ENCODE measurements at places on chromosomes 5 and 9.

- H3K4me3 ChIP-seq = no peak overlapping the region
- no peak overlapping the region for H3K27ac ChIP-seq
- H3K36me3 ChIP-seq = no peaks in the 10 kb centered on the region
- DNase-seq = no peak
These were observed 2354.8 kb upstream of the C9orf72 start for GRCh38 chr9:29928072-29928471.

DNA sequence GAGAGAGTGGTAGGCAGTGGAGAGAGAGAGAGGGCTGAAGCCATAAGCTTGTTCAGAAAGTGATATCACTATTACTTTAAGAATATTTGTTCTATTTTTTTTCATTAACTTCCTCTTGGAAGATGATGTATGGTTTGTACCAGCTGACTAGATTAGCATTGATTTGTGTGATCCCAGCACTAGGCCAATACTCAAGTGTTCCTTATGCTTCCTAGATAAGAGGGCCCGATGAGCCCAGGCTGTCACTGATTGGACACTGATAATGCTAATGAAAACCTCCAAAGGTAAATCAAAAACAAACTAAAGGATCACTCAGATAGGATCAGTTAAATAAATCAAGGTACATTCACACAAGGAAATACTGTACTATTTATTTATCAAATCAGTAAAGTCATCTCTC is 52.7 kb upstream of the OTULINL start:
- H3K36me3 ChIP-seq = no peaks in the 10 kb centered on the region
- H3K4me1 ChIP-seq = no peaks in the 10 kb centered on the region
- no peak overlapping the region for H3K27ac ChIP-seq

DNA sequence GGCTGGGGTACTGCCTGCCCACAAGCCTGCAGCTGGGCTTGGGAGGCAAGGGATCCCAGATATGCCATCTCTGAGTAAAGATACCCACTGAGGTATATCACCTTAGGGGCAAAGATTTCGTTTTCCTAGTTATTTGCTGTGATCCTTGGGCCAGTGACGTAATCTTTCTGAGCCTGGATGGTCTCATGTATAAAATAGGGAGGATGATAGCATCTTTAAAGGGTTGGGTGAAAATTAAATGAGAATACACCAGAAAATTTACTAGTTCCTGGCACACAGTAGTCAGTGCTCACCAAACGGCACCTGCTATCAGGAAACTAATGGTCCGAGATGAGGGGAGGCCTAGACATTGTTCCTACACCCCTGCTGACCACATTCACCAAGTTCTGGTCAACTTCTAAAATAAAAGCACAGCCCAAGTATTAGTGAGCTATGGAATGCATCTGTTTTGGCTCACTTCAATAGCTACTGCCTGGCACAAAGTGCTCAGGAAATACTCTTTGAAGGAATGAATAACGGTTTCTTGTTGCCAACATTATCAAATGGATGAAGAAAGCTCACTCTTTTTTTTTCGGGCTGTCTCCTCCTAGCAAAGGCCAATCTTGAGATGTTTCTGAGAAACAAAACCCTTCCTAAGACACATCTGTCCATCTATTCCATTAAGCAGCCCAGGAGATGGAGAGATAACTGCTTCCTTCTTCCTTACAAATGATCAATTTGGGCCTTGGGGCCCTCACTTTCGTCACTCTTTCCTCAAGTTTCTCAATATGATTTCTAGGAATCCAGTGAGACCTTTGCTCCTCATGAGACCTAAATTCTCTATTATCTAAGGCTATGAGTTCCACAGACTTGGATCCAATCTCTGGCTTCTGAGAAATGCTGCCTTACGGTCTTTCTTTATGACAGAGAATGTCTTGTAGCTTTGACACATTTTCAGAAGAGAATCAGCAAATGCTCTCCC is 98.2 kb downstream of the DPYSL3 start:
- no peak overlapping the region for H3K4me3 ChIP-seq
- H3K4me1 ChIP-seq = no peaks in the 10 kb centered on the region
- no peak for DNase-seq
- H3K36me3 ChIP-seq = no peaks in the 10 kb centered on the region
- H3K27me3 ChIP-seq = no peaks in the 10 kb centered on the region
- H3K27ac ChIP-seq = no peak overlapping the region

GRCh38 chr9:87816036-87816435 is 66.6 kb upstream of the SPATA31E1 start:
- no peak overlapping the region for H3K27ac ChIP-seq
- peaks cover 7% of the 10 kb centered on the region for H3K4me1 ChIP-seq
- DNase-seq = no peak

- no peak overlapping the region for H3K27ac ChIP-seq
- peaks cover 12% of the 10 kb centered on the region for H3K36me3 ChIP-seq
- H3K4me1 ChIP-seq = peaks cover 24% of the 10 kb centered on the region
- no peak overlapping the region for H3K4me3 ChIP-seq
These were observed 9.2 kb downstream of the NSD1 start for GRCh38 chr5:177142778-177143177.

DNA sequence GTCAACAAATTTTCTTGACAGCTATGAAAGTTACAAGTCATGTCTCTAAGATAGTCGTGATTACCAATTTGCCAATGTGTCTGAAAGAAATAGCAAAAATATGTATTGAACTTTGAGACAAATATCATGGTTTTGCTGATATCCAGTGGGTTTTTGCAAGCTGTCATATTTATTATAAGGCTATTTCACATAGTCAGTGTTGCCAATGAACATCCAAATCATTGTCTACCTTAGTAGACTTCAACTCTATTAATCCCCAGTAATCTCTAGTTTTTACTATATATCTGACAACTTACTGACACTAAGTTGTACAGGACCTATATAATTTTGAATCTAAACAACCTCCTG is 203.2 kb downstream of the TSSK1B start:
- H3K27ac ChIP-seq = no peak overlapping the region
- H3K27me3 ChIP-seq = no peaks in the 10 kb centered on the region
- H3K4me1 ChIP-seq = no peaks in the 10 kb centered on the region

DNA sequence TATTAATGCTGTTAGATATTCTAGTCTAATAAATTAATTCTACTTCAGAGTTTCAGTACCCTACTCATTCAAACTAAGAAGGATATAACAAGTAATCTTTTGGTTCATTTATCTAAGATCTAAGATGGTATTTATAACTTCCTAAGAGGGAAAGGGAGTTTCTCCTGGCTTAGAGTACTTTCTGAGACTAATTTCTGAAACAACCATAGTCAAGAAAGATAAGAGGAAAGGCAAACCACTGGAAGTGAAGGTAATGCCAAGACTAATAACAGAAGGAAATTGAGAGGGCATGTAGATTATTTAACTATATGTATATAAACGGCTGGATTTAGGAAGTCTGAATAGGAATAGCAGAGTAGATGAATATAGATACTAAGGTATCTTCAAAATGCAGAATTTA is 112.4 kb upstream of the ACOT12 start:
- no peak overlapping the region for H3K27ac ChIP-seq
- DNase-seq = no peak
- H3K4me3 ChIP-seq = no peak overlapping the region
- H3K36me3 ChIP-seq = no peaks in the 10 kb centered on the region
- H3K4me1 ChIP-seq = no peaks in the 10 kb centered on the region
- no peaks in the 10 kb centered on the region for H3K27me3 ChIP-seq

- no peak for DNase-seq
- H3K4me3 ChIP-seq = no peak overlapping the region
- H3K27me3 ChIP-seq = no peaks in the 10 kb centered on the region
These were observed 81.4 kb upstream of the RANBP6 start for GRCh38 chr9:6096821-6097220.

DNA sequence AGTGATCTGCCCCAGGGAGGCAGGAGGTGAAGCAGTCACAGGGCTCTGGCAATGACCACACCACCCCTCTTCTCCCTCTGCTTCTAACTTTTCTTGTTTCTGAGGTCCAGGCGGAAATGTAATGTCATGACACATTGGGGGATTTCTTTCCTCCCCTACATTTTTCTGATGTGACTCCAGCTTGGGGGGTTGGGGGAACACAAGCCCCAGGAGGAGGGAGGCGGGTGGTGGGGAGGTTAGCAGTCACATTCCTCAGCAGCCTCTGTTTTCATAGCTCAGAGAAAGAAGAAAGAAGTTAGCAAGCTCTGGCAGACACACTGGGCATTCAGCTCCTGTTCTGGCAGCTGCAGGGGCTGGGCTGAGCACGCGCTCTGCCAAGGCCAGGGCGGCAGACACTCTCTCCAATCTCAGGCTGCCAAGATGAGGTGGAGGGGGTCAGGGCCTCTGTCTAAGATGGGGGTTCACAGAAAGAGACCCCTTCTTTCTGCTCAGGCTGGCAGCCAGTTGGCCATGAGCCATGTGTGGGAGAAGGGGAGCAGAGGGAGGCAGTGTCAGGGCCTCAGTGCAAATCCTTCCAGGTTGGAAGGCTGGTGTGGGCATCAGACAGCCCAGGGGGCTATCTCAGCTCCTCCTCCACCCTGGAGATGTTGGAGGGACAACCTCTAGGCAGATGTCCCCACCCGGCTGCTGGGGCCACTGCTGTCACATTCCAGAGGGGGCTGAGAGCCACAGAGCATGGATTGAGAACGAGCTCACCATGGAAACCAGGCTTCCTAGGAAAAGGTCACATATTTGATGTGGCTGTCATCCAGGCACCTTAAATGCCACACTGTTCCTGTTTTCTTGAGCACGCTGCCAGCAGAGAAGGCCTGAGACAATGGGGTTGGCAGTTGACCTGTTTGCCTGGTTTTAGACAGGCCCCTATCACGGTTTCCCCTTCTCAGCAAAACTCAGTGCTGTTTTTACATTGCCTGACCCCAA is 20.1 kb upstream of the PFDN1 start:
- no peaks in the 10 kb centered on the region for H3K27me3 ChIP-seq
- H3K4me1 ChIP-seq = no peaks in the 10 kb centered on the region
- H3K27ac ChIP-seq = no peak overlapping the region
- no peak for DNase-seq
- H3K36me3 ChIP-seq = no peaks in the 10 kb centered on the region
- H3K4me3 ChIP-seq = no peak overlapping the region

- H3K36me3 ChIP-seq = no peaks in the 10 kb centered on the region
- DNase-seq = no peak
- H3K27me3 ChIP-seq = no peaks in the 10 kb centered on the region
- no peak overlapping the region for H3K27ac ChIP-seq
- no peaks in the 10 kb centered on the region for H3K4me1 ChIP-seq
These were observed 24.7 kb upstream of the ASPN start for GRCh38 chr9:92507005-92507404.

DNA sequence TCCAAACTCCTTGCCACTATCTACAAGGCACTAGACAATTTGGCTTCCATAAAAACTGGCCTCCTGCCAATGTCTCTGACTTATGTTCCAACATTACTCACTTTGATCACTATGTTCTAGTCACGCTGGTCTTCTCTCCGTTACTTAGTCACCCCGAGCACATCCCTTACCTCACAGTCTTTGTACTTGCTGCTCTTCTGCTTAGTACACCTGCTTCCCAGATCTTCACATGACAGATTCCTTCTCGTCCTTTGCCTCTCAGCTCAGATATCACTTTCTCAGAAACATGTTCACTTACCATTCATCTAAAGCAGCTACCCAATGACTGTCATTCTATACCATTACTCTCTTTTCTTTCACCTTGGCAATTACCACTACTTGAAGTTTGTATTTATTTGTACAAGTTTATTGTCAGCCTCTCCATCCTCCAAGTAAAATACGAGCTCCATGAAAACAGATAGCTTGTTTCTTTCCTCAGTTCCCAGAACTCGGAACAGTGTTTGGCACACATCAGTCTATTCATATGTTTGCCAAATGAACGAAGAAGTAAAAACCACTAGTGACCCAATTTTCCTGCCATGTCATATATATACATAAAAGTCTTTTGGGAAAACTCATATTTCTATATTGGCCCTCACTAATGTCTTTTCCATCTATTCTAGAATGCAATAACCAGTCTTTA is 5.9 kb upstream of the SLC22A5 start:
- no peaks in the 10 kb centered on the region for H3K4me1 ChIP-seq
- no peaks in the 10 kb centered on the region for H3K36me3 ChIP-seq
- no peak overlapping the region for H3K4me3 ChIP-seq
- H3K27me3 ChIP-seq = no peaks in the 10 kb centered on the region

DNA sequence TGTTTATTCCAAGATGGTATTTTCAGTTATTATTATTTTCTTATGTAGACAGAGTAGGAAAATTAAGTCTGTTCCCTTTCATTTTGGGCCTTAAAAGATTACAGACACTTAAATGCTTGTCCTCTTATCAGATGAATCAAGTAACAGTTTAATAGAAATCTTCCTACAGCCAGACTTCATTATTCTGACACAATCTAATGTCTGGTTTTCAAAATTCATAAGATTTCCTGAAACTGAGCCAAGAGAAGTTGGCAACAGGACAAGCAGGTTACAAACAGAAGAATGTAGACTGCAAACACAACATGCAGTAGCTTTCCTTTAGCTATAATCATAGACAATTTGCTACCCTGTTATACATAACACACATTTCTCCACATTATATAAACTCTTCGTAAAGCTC is 130.5 kb downstream of the FBXL17 start:
- no peak overlapping the region for H3K4me3 ChIP-seq
- no peak overlapping the region for H3K27ac ChIP-seq
- no peak for DNase-seq
- no peaks in the 10 kb centered on the region for H3K4me1 ChIP-seq

GRCh38 chr9:94911986-94912635 is 185.6 kb downstream of the AOPEP start:
- no peaks in the 10 kb centered on the region for H3K27me3 ChIP-seq
- no peaks in the 10 kb centered on the region for H3K4me1 ChIP-seq
- no peak overlapping the region for H3K27ac ChIP-seq
- H3K4me3 ChIP-seq = no peak overlapping the region
- DNase-seq = no peak
- no peaks in the 10 kb centered on the region for H3K36me3 ChIP-seq

- no peak overlapping the region for H3K4me3 ChIP-seq
- peaks cover 4% of the 10 kb centered on the region for H3K27me3 ChIP-seq
- no peaks in the 10 kb centered on the region for H3K36me3 ChIP-seq
- DNase-seq = no peak
These were observed 48.9 kb upstream of the SLC2A8 start for GRCh38 chr9:127347831-127348776.

GRCh38 chr9:135151757-135152613 is 64.5 kb downstream of the OLFM1 start:
- peaks cover 57% of the 10 kb centered on the region for H3K27me3 ChIP-seq
- H3K36me3 ChIP-seq = no peaks in the 10 kb centered on the region
- no peak for DNase-seq
- H3K4me3 ChIP-seq = no peak overlapping the region
- no peak overlapping the region for H3K27ac ChIP-seq
- H3K4me1 ChIP-seq = no peaks in the 10 kb centered on the region

GRCh38 chr9:133960568-133961129 is 31.5 kb downstream of the VAV2 start:
- H3K4me1 ChIP-seq = peaks cover 12% of the 10 kb centered on the region
- H3K27ac ChIP-seq = no peak overlapping the region
- H3K4me3 ChIP-seq = no peak overlapping the region
- H3K36me3 ChIP-seq = no peaks in the 10 kb centered on the region
- H3K27me3 ChIP-seq = peaks cover 26% of the 10 kb centered on the region

GRCh38 chr5:78889369-78890140 is 95.6 kb downstream of the ARSB start:
- no peaks in the 10 kb centered on the region for H3K36me3 ChIP-seq
- no peak overlapping the region for H3K4me3 ChIP-seq
- no peak for DNase-seq
- no peaks in the 10 kb centered on the region for H3K27me3 ChIP-seq
- H3K4me1 ChIP-seq = no peaks in the 10 kb centered on the region

GRCh38 chr5:17398431-17398830 is 99.6 kb upstream of the TAF11L2 start:
- DNase-seq = no peak
- H3K4me1 ChIP-seq = no peaks in the 10 kb centered on the region
- H3K27ac ChIP-seq = no peak overlapping the region
- H3K27me3 ChIP-seq = no peaks in the 10 kb centered on the region

GRCh38 chr5:39211773-39212172 is 7.6 kb downstream of the FYB1 start:
- H3K36me3 ChIP-seq = no peaks in the 10 kb centered on the region
- H3K27ac ChIP-seq = peak overlapping the region; percentile 87
- no peaks in the 10 kb centered on the region for H3K27me3 ChIP-seq
- H3K4me3 ChIP-seq = peak overlapping the region; percentile 2
- DNase-seq = peak; percentile 49
